Hematopoietic multipotent progenitor cell treated with erythropoietin and hydrocortisone succinate and interleukin-3 and kit ligand, for 8 days (in vitro differentiated cells): ENCODE measurements at places on chromosomes 6 and 20.

- DNase-seq: no peak
Measured at GRCh38 chr20:13322621-13323020, 101.5 kb downstream of the ISM1 start.

DNA sequence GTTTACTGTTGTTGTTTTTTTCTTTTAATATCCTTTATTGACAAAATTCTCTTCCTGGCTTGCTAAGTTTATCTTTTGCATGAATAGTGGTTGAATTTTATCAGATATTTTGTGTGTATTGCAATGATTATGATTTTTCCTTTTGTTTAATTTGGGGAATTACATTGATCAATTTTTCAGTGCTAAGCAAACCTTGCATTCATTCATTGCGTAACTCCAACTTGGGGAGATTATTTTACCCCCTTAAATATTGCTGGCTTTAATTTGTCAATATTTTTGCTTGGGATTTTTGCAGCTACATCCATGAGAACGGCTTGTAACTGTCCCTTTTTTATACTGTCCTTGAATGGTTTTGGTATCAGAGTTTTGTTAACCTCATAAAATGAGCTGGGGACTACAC lies 63.4 kb downstream of the SERAC1 start:
- no peak for DNase-seq

GRCh38 chr20:41432746-41433145 lies 66.1 kb upstream of the EMILIN3 start:
- no peak for DNase-seq

DNA sequence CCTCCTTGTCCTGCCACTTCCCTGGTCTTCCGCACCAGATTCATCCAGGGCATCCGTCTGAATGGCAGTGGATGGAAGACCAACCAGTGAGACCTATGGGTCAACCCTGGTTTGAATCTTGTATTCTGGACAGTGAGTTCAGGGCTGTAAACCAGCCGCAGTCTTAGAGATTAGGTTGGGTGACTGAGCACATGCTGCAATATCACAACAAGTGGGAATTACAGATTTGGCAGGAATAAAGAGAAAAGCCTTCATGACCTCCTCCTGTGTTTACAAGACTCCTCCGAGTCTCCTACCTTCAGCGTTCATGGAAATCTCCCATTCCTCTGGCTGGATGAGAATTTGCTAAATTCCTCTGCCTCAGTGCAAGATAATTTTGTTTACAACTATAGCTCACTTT lies 9.9 kb downstream of the ECI2 start:
- no peak for DNase-seq

DNA sequence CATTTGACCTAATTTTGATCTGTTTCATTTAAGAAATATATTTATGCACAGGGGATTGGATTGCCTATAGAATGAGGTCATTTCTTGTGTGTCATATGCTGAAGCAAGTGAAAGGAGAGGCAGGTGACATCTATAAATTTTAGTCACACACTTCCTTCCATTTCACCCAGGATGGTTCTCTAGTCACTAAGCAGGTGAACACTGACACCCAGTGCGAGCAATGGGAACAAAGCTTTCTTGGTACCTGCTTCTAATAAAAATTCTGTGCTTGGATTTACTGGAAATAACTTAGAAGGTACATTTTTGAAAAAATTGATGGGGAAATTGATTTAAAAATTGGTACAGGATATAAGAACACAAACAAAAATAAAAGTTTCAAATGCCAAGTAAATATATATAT lies 66.9 kb upstream of the MC3R start:
- no peak for DNase-seq

GRCh38 chr6:40393641-40394040 lies 193.5 kb downstream of the LRFN2 start:
- DNase-seq: no peak

DNA sequence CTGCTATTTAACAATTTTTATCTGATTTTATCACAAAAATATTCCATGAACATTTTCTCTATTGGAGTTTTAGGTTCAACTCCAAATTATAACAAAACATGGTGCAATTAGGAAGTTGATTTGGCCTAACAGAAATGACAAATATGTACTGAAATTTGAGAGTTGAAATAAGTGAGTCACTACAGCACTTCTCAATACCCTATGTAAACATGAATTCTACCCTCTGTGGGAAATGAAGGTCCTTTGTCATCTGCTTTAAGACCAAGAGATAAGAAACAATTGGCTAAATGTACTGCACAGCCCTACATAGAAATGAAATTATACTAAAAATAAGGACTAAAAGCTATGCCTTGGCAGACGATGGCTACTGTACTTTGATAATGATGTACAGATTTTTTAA lies 86.2 kb upstream of the BEND6 start:
- no peak for DNase-seq

DNA sequence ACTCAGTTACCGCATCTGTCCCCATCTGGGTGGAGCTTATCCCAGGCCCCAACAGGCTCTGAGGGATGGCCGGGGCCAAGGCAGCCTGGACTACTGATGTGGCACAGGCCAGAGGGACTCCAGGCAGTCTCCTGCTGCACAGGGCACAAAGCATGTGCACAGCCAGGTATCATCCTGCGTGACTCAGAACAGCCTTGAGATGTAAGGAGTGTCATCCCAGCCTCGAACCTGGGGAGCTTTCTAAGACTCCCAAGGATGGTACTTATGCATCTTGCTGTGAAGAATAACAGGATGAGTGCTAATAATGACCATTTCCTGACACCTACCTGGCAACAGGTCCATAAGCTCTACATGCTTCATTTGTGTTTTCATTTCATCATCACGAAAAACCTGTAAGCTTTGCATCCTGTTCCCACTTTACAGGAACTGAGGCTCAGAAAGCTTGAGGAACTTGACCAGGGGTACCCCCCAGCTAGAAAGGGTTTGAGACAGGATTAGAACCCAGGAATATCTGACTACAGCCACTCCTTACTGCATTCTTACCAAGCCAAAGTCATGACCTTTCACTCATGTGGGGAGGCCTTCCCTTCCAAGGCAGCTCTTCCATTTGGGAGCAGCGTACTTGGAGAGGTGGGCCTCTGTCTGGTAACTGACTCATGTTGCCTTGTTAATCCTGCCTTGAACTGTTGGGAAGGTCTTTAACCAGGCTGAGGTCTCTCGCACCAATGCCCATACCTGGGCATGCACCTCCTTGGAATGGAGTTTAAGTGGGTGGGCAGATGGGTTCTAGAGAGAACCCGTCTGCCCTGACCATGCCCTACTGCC lies 1.9 kb downstream of the TRIB3 start:
- no peak for DNase-seq

GRCh38 chr6:160986851-160987250 lies 4.7 kb upstream of the MAP3K4 start:
- DNase-seq: no peak

DNA sequence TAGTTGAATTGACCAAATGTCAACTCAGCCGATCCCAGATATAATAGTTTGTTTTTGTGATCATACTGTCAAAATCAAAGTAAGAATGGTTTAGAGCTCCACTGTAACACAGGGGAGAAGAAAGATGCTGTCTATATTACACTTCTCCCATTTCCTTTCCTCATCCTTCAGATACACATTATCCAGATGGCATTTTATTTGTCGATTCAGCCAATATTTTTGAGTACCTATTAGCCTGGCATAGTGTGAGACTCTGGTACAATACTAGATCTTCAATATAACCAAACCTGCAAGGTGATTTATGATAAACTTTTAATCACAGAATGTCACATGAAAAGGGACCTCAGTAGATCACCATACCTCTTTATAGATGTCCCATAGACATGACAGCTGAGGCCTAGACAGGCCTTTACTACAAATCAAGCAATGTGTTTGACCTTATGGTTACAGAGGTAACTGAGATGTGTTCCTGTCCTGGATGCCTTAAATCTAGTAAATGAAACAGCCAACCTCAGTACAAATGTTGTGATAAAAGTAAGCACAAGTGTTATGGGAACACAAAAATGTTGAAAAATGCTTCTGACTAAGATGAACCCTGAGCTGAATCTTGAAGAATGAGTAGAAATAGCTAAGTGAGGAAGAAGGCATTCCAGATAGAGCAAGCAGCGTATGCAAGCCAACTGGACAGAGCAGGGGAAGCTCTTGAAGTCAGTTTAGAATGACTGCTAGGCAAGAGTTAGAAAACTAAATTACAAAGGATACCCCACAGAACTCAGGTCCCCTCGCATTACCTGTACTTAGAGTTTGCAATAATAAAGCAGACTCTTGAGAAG lies 1.9 kb downstream of the FBXO9 start:
- peak; percentile 46 for DNase-seq

DNA sequence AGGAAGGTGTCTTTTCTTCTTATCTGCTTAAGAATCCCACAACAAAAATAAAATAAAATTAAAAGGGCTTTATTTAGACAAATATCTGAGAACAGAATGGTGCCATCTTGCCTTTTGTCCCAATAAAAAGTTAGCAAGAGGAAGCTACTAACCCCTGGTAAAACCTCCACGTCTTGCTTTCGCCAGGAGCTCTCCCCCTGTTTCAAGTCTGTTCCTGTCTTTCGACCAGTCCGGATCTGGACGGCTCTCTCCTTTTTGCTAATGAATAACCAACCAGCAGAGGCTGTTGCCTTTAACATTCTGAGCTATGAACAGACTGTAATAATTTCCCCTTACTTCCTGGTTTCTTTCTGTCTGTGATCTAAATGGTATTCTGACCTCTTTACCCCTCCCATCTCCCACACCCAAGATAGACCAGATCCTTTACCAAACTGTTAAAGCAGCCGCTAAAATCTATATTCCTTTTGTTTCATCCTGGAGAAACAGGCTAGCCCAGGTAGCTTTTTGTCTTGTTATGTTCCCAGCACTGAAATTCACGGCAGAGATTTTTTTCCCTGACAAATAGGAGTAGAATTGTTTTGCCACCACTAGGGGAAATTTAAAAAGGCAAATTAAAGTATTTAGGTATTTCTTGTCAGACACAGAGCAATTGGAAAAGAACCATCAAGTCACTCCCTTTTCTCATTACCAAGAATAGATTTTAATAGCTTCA lies at the start of gene FRK:
Gene FRK, minus strand, starts transcription at position 320 of the 712 bp plus-strand sequence. CDS start 580 bp downstream, outside the sequence.
- DNase-seq: no peak

DNA sequence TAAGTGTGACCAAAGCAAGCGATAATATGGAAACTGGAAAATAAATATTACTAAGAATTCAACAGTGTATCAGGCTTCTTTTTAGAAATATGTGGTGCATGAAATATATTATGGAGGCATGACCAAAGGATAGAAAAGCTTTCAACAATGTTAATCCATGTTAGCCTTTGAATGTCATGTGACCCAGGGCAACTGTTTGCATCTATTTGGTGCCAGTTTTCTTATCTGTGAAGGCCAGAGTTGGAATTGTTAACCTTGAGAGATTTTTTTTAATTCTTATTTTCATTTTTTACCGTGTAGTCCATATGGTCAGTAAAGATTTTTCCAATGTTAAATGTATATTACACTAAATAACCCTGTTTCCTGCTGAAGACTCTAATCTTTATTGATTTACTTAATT lies 411.1 kb downstream of the BCKDHB start:
- DNase-seq: no peak

- DNase-seq: no peak
Measured at GRCh38 chr6:144493035-144493910, 208.1 kb downstream of the UTRN start.
